ENCODE measurements at places on chromosomes 1 and 21. TPM values are rescaled to one million over a fixed set of nuclear protein-coding genes. Genes with fewer than 3 reads are reported as not detected.

- DNase-seq: no peak
These were observed 87.1 kb upstream of the ARHGEF16 start for GRCh38 chr1:3367376-3367775.

DNA sequence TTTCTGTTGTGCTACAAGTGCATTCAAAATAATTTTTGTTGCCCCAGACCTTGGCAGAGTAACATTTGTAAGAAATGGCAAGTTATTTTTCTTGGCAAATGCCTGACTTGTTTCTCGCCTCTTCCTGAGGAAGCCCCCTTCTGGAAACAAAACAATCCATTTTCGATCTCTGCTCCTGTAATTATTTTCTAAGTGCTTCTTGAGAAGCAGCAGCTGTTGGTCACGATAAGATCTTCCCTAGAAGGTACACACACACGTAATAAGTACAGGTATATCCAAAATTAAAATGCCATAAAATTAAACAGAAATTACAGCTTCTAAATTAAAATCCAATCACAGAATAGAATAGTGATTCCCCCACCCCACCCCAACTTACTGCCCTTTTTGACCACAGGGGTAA, 47.3 kb downstream of the LPGAT1 start:
- no peak for DNase-seq

GRCh38 chr1:226082959-226083301, 20.4 kb downstream of the H3-3A start:
- no peak for DNase-seq

GRCh38 chr21:46114963-46115362, 17.1 kb downstream of the COL6A2 start:
- DNase-seq: no peak

Gene PTGER3
- polyA plus RNA-seq: not detected

DNA sequence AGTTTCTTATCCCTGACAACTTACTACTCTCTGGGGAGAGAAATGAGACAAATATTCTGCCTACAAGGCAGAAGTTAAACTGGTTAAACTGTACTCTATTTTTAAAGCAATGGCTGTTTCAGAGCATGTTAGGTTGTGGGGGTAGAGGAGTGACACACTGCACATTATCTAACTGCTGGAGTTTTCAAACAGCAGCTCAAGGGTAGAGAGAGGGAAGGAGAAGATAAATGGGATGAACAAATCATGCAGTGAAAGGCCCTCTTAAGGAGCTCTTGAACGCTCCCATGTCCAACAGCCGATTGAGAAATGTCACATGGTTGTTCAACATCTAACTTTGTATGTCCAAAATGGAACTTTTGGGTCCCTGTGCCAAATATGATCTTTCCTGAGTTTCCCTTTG, 14.0 kb upstream of the IFI44L start:
- DNase-seq: no peak

Gene IGSF8
- polyA plus RNA-seq: 49.9 TPM

GRCh38 chr1:7046891-7047290, 261.6 kb downstream of the CAMTA1 start:
- DNase-seq: no peak

DNA sequence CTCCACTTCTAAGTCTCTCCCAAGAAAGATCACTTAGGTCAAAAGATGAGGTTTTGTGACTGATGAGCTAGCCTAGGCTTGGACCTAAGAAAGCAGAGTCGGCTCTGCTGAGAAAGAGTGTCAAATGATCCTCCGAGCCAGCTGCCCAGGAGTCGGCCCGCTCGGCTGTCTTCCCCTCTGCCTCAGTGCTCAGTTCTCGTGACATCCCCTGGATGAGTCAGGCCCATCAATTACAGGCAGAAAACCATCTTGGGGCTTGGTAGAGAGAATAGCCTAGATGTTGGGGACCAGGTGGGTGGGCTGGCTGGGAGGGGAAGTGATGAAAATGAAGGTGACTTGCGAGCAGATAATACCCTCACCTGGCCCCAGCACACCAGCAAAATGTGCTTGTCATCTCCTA, 60.5 kb downstream of the SLC66A1 start:
- no peak for DNase-seq

DNA sequence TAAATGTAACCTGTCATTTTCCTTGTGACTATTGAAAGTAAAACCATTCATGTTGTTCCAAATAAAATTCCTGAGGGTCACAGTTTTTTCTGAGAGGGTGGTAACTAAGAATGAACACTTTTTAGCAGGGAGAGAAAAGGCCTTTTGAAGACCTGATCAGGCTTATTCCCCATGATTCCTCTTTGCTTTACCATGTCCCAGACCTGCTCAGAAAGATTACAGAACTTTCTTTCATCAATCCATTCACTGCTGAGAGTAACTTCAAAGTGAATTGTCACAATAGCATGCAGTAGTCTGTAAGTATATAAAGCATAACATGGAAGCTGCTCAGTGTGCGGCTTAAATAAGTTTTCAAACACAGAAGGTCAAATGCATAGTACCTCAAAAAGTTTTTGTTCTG, 201.5 kb upstream of the COL11A1 start:
- no peak for DNase-seq

Gene SLC35A3
- polyA plus RNA-seq: 17.4 TPM

GRCh38 chr21:36825658-36826057, 126.7 kb downstream of the SIM2 start:
- no peak for DNase-seq

- DNase-seq: no peak
These were observed 443.9 kb downstream of the KIF26B start for GRCh38 chr1:245598524-245599305.

- no peak for DNase-seq
These were observed 538.6 kb upstream of the ADAMTS5 start for GRCh38 chr21:27505516-27505915.

DNA sequence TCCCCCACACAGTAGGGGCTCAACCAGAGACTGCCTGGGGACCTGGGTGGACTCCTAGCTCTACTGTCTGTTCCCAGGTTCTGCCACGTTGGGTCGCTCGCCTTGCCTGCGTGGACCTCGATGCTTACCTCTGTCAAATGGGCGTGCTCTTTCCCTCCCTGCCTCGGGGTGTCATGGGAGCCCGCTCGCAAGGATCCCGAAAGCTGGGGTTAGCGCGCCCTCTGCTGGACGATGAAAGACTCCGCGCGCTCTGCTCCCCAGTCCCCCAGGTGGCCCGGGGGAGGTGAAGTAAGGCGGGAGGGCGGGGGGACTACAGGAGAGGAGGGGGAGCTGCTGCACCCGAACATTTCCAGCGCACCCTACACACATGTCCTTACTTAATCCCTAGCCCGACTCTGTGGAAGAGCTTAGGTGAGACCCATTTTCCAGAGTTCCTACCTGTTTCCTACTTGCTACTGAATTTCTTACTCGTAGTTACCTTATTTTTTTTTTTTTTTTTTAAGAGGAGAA, 2.3 kb upstream of the BSND start:
- DNase-seq: peak; percentile 13

- peak; percentile 6 for DNase-seq
These were observed 154.2 kb downstream of the EIF4G3 start for GRCh38 chr1:21022279-21023040.

- DNase-seq: peak; percentile 20
These were observed 634 bp downstream of the MYCBP start for GRCh38 chr1:38872401-38873026.

Gene CCDC24
- 4.0 TPM for polyA plus RNA-seq

GRCh38 chr1:28642056-28642846, 616 bp downstream of the TAF12 start:
- no peak for DNase-seq

DNA sequence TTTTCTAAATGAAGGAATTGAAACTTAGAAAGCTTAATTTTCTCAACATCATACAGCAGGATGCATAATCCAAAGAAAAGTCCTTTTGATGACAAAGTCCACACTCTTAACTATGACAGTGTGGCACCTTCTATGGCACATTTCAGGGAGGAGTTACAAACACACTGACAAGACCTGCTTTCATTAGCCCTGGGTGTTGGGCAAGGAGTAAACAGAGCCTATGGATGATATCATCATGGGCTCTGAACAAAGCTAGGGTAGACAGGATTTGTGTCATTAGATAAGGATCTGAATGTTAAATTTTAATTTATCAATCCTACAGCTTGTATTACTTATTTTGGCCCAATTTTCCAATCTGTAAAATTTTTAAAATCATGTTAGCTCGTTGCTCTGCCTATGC, 62.6 kb upstream of the DENND1B start:
- DNase-seq: no peak

DNA sequence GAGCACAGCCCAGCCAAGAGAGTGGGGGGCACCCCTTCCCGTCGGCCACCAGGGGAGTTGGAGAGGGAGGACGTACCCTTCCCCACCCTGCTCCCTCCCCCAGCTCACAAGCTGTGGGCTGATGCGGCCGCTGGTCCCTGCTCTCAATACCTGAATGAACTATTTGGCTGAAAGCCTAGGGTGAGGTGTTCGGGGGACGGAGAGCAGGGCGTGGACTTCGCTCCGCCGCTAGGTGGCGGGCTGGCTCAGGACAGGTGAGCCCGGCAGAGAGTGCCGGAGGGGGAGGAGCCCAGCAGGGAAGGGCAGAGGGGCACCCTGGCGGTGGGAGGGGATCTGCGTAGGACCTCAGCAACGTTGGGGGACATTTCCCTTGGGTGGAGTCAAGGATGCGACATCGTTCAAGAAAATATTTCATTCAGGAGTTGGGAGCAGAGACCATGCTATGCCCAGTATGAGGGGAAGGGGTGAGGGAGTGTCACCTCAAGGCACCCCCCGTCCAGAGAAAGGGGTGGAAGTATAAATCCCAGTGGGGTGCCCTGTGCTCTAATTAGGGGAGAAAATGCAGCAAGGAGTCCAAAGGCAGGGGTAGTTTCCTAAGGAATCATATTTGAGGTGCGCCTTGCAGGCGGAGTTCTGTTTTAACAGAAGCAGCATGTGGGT, 12.0 kb upstream of the RHBG start:
- DNase-seq: peak; percentile 60

GRCh38 chr1:43991476-43992231, at the start of gene CCDC24:
TSS of gene CCDC24 (plus strand) at chr1:43991599. CDS start at chr1:43991879, 280 bp downstream.
- DNase-seq: peak; percentile 77

DNA sequence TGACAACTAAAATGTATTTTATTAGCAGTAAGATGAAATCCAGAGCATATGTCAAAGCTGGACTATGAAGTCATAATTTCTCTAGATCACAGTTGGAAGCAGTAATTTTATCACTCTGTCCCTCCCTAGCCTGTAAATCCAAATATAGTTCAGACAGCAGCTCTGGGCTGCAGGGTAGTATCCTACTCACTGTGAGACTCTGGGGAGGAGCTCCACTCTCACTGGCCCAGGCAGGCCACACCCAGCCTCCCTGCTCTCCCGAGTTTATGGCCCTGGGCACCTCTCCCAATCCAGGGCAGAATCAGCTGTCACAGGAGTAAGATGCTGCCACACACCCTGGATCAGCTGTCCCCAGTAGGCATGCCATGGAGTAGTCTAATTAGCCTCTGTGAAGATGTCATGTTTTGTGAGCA, 131.1 kb downstream of the HLCS start:
- no peak for DNase-seq

Gene NBL1
- polyA plus RNA-seq: not detected

GRCh38 chr1:98398649-98399048, 262.9 kb upstream of the SNX7 start:
- no peak for DNase-seq

DNA sequence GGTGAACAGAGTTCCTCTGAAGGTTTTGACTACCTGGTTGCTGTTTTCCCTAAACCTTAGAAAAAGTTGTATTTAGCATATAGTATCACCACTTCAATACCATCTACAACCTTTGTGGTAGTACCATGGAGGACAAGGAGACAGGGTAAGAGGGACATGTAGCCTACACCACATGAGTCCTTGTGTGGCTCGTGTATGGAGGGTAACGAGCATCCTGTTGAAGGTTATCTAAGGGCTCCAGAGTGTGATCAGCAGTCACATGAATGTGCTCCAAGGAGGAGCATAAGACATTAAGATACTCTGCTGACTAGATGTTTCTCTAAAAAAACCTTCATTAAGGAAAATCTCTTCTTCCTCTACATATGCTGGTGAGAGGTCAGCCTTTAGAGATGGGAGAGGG, 67.3 kb downstream of the VCAM1 start:
- DNase-seq: no peak

DNA sequence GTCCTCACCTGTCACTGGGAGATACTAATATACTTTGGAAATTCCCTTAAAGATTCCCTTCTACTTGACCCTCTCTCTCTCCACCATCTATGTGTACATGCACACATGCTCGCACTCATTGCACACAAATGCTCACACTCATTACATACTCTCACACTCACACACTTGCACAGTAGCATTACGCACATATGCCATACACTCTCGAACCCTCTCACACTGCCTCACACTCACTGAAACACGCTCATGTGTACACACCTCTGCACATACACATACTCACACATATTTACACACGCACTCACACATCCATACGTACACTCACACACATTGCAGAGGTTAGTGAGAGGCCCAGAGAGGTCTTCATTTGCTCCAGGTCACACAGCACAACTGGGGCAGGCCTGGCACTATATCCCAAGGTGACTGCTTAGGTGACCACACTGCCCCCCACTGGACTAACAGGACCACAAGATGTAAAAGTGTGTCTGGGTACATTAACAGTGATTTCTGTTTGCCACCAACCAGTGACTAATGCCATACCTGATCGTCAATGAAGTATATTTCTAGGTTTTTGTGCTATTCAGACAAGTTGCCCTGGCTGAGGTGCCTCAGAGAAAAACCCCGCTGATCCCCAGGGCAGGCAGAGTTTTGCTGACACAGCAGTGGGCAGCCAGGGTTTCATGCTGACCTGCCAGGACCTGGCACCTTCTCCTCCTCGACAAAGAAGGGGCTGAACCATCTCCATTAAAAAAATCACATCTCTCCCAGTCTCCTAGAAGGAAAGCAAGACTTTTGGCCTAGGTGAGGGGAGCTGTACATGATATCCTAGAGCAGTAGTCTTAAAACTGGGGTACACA, 28.5 kb upstream of the CAMK1G start:
- no peak for DNase-seq

GRCh38 chr1:174875306-174875705, 124.4 kb upstream of the CACYBP start:
- no peak for DNase-seq

Gene NCMAP
- polyA plus RNA-seq: not detected

Gene TGFB2
- 0.39 TPM for polyA plus RNA-seq

Gene DIRAS3
- not detected for polyA plus RNA-seq

DNA sequence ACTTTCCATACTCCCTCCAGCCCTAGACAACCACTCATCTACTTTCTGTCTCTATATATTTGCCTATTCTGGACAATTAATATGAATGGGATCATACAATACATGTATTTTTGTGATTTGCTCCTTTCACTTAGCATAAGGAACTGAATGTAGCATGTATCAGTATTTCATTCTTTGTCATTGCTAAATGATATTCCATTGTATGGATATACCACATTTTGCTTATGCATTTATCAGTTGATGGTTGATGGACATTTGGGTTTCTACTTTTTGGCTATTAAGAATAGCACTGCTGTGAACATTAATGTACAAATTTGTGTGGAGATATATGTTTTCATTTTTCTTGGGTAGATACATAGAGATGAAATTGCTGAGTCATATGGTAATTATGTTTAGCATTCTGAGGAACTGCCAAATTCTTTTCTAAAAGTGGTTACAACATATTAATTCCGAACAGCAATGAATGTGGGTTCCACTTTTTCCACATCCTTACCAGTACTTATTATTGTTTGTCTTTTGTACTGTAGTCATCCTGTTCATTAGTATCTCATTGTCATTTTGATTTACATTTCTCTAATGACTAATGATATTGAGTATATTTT, 121.0 kb downstream of the LRRC40 start:
- DNase-seq: no peak

Gene CAPZA1
- polyA plus RNA-seq: 291 TPM

Gene TEDDM1
- polyA plus RNA-seq: not detected

Gene ANKRD34A
- not detected for polyA plus RNA-seq
